ENCODE measurements at places on chromosomes 5 and 9.

GRCh38 chr9:14432666-14433350, 118.9 kb upstream of the NFIB start:
- no peak for DNase-seq

GRCh38 chr5:2375757-2376250, 375.7 kb downstream of the IRX2 start:
- no peak for DNase-seq

DNA sequence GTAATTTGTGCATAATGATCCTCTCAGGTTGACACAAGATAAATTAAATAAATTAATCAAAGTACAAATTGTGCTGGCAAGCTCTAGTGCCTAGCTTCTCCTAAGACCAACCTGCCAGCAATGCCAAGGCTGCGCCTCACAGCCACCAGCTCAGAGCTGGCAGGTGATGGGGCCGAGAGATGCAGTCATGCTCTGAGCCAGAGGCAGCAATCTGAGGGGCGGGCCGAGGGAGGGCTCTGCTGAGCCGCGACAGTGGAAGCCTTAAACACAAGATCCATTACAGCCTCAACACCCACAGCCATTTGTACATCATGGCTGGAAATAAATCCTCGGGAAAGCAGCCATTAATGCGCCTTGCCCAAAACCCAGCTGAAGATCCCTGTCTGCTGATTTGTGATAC, 20.3 kb downstream of the MED27 start:
- DNase-seq, result no peak

- no peak for DNase-seq
Observed at GRCh38 chr9:38215465-38215864, 146.4 kb upstream of the SHB start.

DNA sequence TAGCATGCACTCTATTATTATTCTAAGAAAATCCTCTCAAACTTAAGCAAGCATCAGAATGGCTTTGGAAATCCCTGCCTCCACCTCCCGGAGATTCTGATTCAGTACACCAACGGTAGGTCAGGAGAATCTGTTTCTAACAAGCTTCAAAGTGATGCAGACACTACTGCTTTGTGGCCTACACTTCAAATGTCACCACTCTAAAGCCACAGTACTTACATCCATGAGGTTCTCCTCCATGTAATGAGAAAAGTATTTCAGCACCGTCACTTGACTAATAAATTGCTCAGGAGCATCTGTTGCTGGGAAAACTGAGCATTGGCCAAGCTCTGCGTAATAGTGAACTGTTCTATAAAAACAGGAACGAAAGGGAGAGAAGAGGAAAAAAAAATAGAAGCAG, 4.8 kb downstream of the PLK2 start:
- no peak for DNase-seq

DNA sequence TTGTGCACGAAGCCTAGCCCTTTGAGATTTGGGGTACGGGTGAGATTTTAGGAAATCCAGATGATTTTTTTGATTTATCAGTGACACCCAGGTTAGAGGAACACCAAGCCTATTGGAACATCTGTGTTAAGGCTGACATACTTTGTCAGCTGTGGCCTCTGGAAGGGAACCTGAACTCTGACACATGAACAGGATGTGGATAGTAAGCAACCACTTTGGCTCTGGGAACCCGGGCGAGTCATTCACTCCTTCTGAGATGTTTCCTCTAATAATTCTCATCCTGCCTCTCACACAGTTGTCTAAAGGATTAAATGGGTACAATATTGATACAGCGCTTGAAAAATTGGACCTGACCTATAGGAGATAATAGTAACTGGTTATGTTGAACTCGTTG, 67.8 kb downstream of the FGF1 start:
- DNase-seq, result no peak

DNA sequence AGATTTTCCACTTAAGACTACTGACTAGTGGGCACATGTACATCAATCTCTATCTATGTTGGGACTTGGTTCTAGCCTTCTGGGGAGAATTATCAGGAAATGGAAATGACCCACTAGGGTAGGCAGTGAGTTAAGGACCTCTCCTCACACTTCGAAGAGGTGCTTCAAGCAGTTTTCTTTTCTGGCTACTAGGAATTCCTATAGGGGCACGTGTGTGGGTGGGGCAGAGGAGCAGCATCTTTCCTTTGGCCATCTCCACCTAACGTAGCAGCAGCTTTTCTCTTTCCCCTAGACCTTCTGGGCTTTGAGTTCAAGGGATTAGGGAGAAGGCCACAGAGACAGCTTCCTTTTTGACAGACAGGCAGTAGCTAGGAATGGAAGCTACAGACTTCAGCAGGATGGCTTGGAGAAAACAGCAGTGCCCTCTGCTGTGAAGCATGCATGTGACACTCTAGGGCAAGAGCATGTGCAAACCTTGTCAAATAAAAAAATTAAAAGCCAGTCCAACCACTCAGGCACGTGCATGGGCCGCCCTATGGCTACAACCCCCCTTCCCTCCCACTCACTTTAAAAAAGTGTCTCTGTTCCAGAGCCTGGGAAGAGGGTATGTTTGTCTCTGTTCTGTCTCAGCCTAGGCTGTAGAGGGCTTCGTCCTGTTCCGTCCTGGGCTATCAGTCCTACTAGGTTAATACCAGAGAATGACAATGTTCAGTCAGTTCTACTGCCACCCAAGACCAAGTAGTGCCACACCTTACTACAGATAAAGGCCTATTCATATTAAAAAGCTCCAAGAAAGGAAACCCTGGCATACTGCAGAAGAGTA, 8.7 kb upstream of the GFRA3 start:
- DNase-seq, result peak; percentile 5

DNA sequence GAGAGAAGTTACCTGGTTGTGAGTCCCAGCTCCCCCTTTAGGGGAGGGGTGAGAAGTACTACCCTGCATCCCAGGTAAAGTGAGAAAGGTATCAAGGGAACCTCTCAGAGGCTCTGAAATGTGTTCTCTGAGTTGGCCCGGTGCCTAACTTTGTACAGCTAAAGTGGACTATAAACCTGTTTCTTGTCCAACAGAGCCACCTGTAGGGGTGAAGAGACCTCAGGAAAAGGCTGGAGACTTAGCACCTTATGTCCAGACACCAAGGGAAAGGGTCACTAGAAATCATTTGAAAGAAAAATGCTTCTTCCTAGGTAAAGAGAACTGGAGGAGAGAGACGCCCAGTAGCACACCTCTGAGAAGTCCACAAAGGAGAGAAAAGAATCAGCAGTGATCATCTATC, 108.3 kb upstream of the KIF2A start:
- DNase-seq, result no peak

- DNase-seq, result no peak
Observed at GRCh38 chr9:81634915-81635516, 54.3 kb downstream of the TLE1 start.

DNA sequence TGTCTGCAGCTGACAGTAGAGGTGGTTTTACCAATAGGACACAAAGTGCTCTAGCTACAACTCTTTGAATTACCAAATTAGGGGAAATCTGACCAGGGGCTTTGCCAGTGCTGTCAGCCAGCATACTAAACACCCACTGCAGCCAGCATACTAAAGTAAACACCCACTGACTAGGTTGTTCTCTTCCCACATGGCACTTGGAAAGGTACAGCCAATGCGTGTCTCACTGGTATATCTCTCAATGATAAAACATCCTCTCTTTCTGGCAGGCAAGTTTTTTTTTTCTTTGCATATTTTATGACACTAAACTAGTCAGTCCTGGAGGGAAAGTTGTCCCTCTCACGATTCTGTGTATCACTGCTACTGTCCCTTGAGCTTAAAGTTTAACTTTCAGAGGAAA, 216.1 kb downstream of the TLE1 start:
- no peak for DNase-seq

GRCh38 chr5:79075646-79076426, 6.3 kb downstream of the BHMT2 start:
- DNase-seq, result no peak

DNA sequence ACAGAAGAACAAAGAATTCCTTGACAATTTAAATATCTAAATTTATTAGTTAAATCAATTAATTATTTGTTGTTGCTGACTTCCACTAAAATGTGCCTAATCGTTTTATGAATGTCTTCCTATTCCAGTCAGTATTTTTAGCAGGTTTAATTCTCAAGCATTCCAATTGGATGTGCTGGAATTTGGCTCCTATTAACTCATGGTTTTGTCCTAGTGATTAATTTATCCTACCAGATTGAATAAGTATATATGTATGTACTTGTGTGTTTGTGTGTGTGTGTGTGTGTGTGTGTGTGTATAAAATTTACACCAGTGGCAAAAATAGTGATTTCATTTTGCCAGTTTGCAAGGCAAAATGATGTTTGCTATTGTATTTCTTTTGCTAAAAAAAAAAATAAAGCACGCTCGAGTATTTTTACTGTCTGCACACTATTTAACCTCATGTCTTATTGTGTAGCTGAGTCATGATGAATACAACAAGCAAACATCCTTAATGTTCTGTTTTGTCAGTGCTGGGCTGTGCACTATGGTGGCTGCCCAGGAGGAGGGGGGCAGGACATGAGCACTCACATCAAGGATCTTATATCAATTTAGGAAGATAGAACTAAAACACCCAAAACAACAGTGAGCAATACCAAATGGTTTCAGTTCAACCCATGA, 375.5 kb downstream of the PDE4D start:
- DNase-seq, result no peak

- DNase-seq, result no peak
Observed at GRCh38 chr5:134732819-134733218, 5.5 kb upstream of the CAMLG start.

GRCh38 chr5:127429928-127430327, 87.5 kb upstream of the PRRC1 start:
- DNase-seq, result no peak

DNA sequence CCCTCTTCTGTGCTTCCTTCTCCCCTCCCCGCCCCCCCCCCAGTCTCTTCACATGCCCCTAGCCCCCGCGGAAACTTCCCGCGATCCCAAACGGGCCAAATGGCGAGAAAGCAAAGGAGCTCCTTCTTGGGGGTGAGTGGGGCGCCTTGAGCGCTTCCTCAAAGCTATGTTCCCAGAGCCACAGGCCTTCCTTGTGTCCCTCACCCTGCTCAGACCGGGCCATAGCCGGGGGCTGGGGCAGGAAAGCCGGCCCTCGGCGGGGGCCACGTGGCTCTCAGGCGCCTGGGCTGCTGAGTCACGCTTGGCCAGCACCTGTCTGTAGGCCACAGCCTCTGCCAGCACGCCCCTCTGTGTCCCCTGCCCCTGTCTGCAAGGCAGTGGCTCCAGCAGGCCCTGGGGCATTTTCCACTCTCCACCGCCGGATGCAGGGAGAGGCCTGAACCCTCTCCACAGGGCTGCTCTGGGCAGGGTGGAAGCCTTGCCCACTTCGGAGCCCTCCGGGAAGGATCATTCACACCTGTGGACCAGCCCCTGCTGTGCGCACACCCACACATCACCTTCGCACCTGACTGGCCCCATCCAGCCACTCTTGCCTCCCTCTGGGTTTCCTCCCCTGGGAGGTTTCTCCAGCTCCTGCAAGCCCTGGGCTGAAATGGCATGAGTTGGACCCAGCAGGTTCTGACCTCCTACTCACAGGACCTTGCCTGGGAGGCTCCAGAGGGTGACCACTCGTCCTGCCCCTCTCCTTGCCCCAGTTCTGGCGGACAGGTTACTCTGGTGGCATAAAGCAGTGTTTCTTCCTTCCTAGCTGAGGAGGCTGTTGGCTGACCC, 1.2 kb upstream of the SQSTM1 start:
- DNase-seq, result peak; percentile 56

GRCh38 chr5:146165460-146165859, 17.0 kb downstream of the LARS1 start:
- DNase-seq, result no peak

GRCh38 chr5:110514030-110514429, 212.4 kb downstream of the TMEM232 start:
- DNase-seq, result no peak

- DNase-seq, result no peak
Observed at GRCh38 chr5:57931352-57931751, 448.7 kb upstream of the ACTBL2 start.

DNA sequence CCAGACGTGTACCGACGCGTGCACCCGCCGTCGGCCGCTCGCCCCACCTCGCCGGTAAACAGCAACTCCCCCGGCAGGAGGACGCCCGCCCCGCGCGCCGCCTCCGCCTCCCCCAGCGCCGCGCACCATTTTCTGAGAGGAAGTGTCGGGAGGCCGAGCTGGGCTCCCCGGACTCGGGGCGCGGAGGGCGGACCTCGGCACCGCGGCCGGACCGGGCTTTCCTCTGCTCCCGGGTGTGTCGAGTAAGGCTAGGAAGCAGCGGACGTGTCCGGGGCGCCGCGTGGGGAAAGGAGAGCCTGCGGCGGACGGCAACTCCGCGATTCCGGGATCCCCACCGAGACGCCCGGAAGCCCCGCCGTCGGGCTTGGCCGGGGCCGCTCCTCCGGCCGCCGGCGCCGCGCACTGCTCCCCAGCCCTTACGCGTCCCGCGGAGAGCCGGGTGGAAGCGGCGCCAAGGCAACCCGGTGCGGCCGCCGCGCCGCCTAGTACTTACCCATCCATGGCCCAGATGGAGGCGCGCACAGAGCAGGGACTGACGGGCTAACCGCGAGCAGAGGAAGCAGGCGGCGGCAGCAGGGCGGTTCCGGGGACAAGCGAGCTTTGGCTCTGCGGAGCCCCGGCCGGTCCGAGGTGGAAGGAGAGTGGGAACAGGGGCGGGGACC, at the start of gene PTBP3:
PTBP3 (minus strand) TSS at position 643 of the 662 bp plus-strand sequence. CDS start 35,754 bp downstream, outside the sequence.
- peak; percentile 19 for DNase-seq

DNA sequence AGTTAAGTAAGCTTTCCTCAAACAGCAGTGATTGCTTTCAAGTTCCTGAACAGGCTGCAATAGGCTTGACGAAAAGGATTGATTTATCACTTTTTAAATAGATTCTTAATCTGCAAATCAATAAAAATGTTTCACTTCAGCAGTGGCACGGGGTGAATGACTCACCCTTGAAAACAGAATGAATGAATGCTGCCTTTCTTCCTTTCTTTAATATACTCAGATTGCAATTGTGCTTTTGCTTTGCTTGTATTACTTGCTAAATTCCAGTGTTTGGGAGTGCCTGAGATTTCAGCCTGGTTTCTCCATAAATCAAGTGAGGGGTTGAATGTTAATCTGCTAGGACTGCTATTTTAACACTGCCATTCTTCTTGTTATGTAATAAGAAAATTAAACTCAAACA, 1293.8 kb downstream of the PTPRD start:
- DNase-seq, result no peak

GRCh38 chr9:129894120-129894823, 59.0 kb downstream of the USP20 start:
- no peak for DNase-seq

All from pulmonary artery endothelial cell (primary cell).